ENCODE measurements at places on chromosomes 7 and 10.

GRCh38 chr10:10804998-10805740, 212.5 kb upstream of the CELF2 start:
- DNase-seq = no peak

GRCh38 chr10:96656839-96657238, 63.5 kb downstream of the PIK3AP1 start:
- DNase-seq = no peak

DNA sequence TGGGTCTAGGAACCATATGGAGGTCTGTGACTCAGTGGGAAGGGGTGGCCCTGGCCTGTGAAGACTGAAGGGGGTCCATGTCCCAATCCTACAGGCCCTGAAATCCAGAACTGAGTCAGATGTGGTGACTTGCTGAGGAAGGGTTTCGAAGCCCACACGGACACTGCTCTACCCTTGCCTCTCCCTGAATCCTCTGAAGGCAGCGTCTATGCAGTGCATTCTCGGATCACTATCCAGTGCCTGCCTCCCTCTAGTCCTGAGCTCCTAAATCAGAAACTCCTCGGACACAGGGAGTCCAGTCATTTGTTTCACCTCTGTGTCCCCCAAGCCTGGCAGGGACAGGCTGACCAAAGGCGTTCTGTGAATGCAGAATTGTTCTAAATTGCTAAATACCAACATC, 25.4 kb upstream of the TMEM72 start:
- DNase-seq = no peak

GRCh38 chr10:131673396-131673795, 227.4 kb upstream of the PPP2R2D start:
- no peak for DNase-seq

DNA sequence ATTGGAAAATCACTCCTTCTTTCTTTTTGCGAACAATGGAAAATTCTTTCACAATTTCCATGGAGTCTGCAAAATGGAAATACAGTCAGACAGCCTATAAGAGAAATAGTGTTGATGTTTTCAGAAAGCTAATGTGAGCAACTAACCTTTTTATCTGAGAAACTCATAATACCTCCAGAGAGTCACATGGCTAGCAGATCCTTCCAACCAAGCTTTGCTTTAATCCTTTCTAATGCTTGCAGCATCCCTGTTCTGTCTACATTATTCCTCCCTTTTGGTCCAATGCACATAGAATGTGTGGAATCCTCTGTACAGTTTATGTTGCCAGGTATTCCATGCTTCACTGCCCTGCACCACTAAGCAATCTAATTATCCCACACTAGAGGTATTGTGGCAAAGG, 717.5 kb upstream of the LRRN3 start:
- no peak for DNase-seq

DNA sequence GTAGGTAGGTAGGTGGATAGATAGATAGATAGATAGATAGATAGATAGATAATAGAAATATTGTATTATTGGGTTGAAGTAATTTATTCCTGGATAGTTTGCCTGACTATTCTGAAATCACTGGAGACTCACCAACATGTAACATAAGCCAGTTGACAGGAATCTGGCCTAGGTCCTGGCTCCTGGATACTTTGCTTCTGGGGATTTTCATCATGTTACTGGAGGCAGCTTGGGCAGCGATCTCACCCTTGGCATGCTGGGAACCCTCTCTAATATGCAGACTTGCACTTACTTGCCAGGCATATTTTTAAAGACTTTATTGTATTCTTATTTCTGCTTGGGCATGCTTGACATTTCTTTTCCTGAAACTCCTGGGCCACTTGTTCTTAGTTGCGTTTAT, 709.1 kb upstream of the FZD8 start:
- DNase-seq = no peak

GRCh38 chr10:49371967-49372366, 23.9 kb downstream of the DRGX start:
- no peak for DNase-seq

DNA sequence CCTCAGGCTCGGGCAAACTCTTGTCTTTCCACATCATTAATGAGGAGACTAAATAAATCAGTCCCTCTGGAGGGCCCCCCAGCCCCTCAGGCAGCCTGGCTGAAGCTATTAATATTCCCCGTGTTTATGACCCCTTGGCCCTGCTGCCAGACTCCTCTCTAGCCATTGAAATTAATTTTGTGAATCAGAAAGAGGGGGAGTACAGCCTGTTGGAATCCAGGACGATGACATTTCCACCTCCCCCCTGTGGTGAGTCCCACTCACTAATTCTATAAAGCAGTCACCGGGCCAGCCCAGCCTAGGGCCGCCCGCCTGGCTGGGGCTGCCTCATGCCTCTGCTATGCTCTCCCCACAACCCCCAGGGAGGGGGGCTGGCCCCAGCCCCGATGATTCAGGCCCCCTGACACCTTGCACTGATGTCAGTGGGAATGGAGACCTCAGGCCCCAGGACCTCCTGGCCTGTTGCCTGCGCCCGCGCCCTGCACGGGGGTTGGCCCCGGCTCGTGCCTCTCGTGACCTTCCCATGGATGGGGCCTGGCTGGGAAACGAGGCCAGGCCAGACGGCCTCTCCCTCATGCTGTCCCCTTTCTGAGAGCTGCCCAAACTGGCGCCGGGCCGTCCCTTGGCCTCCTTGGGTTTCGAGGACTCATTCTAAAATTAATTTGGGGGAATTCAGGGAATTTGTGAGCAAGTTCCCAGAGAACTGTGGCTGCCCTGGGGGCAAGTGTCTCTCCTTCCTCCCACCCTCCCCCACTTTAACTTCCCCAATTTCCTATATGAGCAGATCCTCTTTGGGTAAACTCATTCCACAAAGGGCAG, 34.0 kb downstream of the TMEM270 start:
- no peak for DNase-seq

DNA sequence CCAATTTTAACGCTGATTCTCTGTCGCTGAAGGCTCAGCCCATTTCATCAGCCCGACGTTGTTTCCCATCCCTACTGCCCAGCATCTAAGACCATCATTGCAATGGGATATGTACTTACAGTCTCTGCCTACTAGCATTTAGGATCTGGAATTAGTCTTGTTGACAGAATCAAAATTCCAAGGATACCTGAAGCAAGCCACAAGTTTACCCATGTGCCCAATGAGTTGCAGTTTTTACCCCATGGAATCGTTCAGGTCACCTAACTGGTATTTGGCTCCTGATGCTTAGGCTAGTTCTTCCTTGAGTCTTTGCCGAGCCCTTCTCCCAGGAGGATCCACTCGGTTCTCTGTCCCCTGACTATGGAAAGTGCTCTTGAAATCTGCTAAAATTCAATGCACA, 276.8 kb downstream of the DNAJB9 start:
- no peak for DNase-seq

GRCh38 chr7:155511702-155511996, 34.7 kb downstream of the CNPY1 start:
- DNase-seq = no peak

Data from posterior cingulate gyrus (tissue), 11 donors.